ENCODE measurements at places on chromosomes 3 and 15.

- DNase-seq = no peak
Measured at GRCh38 chr15:65038836-65039235, 6.4 kb upstream of the SLC51B start.

DNA sequence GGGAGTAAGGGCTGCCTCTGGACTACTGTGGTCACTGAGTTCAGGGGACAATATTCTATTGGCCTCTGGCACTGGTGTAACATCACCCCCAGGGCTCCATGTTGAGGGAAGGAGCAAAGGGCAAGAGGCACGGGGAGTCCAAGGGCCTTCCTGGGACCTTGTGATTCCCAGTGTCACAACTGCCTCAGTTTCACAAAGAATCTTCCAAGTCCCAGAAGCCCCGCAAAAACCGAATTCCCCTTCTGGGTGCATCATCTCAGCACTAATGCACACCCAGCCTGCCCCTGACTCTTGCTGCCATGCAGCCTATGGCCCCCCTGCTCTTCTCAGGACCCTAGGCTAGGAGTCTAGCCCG lies 5.5 kb downstream of the AMOTL2 start:
- no peak for DNase-seq

GRCh38 chr15:93829115-93829870 lies 402.1 kb upstream of the MCTP2 start:
- no peak for DNase-seq

GRCh38 chr15:68415061-68415460 lies 16.9 kb downstream of the ITGA11 start:
- no peak for DNase-seq

- DNase-seq = no peak
Measured at GRCh38 chr3:154759966-154760365, 320.2 kb upstream of the MME start.

DNA sequence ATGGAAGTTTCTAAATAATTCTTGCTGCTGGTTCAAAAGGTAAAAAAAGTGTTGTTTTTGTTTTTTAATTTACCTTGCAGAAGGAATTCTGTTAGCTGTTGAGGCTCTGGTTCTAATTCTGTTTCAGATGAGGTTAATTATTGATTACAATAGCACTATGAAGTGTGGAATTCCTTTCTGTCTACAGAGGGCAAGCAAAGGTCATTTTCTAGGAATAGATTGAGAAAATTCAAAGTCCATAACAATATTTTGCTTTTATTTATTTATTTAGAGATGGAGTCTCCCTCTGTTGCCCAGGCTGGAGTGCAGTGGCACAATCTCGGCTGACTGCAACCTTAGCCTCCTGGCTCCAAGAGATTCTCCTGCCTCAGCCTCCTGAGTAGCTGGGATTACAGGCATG lies 789.6 kb downstream of the GRM7 start:
- DNase-seq = no peak

GRCh38 chr3:33064929-33065328 lies 32.0 kb downstream of the GLB1 start:
- peak; percentile 26 for DNase-seq

DNA sequence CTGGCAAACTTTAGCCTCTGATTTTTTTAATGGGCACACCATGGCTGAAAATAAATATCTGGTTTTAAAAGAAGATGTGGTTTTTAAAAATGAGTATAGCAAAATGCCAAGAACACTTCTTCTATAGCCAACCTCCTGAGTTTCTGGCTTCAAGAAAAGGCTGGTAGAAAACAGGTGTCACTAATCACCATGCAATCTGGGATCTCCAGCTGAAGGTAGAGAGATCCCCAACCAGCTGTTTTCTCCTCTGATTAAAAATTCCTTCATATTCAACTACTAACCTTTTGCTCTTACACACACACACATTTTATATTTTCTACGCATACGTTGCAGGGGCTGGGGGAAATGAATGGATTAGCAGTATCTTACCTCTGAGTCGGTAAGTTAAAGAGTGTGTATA lies 279.6 kb upstream of the ROBO2 start:
- no peak for DNase-seq

GRCh38 chr3:145889730-145890129 lies 271.3 kb downstream of the PLOD2 start:
- DNase-seq = no peak

GRCh38 chr15:63835211-63835568 lies 1.4 kb upstream of the HERC1 start:
- no peak for DNase-seq

DNA sequence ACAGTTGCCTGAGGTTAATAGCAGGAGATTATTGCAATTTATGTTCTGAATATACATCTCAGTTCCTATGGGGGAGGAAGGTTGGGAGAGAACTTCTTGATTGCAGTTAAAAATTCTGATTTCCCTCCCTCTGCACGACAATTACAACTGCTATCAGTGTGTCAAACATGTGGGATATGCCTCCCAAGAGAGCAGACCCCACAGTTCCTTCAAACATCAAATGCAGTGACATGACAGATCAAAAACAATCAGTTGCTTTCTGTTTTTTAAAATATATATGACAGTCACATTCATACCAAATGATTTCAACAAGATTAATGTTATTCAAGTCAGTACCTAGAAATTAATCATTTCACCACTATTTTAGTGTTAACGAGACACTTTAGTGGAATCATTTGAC lies 639.0 kb downstream of the EDEM1 start:
- no peak for DNase-seq

DNA sequence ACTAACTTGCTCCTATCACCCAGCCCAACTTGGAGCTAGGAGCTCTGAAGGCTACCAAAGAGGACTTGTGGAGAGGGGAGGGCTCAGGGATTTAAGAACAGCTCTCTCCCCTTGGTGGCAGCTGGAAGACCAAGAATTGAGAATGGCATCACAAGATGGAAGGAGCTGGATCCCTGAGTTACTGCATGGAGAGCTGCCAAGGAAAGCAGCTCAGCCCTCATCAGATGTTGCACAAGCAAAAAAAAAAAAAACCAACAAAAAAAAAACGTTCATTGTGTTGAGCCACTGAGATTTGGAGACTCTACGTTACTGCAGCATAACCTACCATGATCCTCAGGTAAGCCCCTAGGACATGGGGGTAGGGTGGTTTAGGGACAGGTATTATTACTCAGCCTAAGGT lies 41.0 kb downstream of the ITGB5 start:
- DNase-seq = no peak

DNA sequence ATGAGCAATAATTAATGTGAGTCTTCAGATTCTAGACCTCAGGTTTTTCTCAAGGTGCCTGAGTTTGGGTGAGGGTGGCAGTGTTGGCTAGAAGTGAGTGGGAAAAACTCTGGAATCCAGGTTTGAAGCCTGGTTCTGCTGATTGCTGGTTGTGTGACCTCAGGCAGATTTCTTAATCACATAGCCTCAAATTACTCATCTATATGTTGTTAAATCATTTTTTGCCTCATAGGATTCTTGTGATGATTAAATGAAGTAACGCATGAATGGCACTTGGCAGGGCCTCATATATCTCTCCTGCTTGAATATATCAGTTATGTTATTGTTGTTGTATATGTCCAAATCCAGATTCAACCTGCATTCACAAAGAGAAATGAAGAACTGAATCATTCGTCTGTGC lies 60.5 kb downstream of the NR2F2 start:
- no peak for DNase-seq

- no peak for DNase-seq
Measured at GRCh38 chr15:79161837-79162508, 71.4 kb upstream of the RASGRF1 start.

- DNase-seq = no peak
Measured at GRCh38 chr3:120364821-120365220, 15.7 kb upstream of the LRRC58 start.

- DNase-seq = no peak
Measured at GRCh38 chr3:28623106-28623505, 274.5 kb upstream of the AZI2 start.

DNA sequence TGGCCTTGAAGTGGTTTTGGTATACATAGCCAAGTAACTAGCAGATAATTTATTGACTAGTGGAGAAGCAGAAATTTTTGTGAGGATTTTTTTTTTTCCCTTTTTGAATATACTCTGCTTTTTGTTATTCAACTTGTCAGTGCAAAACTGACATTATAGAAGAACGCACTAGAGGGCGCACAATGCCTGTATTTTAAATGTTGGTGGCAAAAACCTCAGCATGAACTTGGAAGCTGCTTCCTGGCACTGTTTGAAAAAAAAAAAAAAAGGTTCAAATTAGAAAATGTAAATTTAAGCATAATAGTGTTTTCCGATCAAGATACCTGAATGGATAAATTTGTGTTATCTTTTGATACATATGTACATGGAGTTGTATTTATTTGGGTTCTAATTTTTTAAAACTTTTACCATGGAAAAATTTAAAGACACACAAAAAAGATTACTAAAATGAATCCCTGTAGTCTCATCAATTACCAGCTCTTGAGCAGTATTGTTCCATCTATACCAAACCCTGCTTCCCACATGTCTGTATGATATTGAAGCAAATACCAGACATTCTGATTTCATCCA lies 56.0 kb downstream of the SLC25A26 start:
- DNase-seq = peak; percentile 25

GRCh38 chr3:46092702-46093080 lies 65.4 kb upstream of the XCR1 start:
- DNase-seq = no peak

DNA sequence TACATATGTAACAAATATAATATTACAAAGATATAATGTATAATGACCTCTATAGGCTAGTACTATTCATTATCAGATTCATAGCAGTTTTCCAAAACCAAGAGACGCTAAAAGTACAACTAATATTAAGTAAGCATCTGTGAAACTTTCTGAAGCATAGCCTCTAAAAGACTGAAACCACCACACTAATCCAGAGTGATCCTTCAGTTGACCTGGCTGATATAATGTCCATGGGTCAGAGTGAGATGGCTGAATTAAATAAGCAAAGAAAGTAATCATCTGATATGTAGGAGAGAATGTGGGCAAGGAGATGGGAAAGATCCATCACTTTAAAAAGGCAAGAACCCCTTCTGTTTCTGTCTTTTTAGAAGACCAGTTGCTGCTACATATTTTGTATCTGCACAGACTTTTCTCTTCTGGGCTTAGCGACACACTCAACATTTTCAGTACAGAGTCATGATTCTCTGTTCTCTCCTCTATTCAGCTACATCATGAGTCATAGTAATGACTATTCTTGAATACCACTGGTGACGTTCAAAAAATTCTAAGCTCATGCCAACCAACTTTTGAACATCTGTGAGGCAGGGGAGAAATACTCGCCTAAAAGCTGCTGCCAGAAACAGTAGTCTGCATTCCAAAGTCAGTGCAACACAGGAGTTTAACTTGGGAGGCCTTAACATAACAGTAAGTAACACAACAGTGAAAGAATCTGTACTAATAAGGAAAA lies 149.6 kb downstream of the MAGI1 start:
- no peak for DNase-seq

- no peak for DNase-seq
Measured at GRCh38 chr3:107453504-107453903, 69.3 kb upstream of the BBX start.

DNA sequence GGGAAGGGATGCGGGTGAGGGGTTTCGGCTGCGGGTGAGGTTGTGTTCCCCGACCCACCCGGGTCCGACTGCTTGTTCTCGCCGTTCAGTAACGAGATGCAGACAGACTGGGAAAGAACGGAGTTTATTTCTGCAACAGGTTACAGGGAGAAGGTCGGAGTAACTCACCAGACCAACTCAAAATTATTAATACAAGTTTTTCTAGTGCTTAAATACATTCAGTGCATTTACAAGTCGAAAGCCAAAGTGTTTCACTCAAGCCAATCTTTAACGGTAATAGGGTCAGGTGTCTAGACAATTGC lies 492 bp upstream of the HIGD1A start:
- DNase-seq = no peak

DNA sequence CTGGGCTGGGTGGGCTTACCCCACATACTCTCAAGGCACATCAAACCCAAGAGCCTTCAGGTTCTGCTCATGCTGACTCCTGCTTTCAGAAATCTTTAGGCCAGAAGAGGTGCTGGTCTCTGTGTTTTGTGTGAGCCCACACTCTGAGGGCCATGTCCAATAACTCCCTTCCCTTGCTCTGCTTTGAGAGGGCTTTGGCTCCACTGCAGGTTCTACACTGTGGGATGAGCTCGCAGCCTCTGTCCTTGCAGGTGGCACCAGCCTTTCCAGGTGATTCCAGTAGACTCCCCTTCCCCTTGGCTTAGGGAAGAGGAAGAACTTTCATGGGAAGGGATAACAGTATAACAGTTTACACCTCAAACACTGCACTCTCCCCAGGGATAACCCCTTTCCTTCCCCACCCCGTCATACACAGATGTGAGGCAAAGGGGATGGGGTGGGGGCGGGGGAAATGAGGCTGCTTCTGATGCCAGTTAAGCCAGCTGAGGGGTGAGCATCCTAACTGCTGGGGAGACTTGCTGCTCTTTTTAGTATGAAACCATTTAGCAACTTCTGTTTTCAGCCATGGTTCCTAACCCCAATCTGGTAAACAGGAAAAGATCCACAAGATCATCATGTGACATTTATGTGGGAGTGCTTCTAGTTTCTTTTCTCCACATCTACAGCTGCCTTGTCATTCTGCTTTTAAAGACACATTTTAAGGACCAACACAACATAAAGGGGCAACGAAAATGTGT lies 262.4 kb downstream of the SLC9A9 start:
- no peak for DNase-seq

- no peak for DNase-seq
Measured at GRCh38 chr15:77772641-77773402, 140.1 kb upstream of the LINGO1 start.

DNA sequence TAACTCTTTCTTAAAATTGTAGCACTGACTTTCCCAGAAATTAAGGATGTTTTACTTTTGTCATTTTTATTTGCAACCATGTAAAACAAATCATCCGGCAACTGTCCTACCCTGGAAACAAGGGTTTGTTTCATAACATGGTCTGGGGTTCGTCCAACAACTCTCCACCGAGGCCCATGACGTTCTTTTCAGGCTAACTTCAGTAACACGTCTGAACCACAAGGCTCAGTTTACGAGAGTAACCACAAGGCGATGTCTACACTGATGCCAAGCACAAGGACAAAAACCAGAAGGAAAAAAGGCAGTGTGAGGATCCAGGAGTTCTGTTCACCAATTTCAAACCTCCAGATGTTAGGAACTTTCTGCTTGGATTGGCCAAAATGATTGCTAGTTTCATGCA lies 546.1 kb downstream of the NTRK3 start:
- DNase-seq = no peak

DNA sequence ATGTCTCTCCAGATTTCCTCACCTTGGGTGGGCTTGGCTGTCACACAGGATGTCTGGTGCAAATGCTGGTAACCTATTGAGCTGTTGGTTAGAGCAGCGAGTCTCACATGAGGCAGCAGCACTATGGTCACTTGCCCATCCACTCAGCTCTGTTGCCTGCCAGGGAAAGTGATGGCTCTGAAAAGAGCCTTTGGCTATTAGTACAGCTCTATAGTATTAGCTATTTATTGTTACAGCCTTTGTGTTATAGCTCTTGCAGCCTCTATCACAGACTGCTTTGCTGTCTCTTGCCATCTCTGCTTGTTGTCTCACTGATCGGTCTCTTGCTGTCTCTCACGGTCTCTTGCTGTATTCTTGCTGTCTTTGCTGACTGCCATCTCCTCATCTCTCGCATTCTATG lies 114.3 kb downstream of the MFSD1 start:
- DNase-seq = no peak

Measured in stimulated activated CD4-positive, alpha-beta T cell treated with anti-CD3 and anti-CD28 coated beads, Interleukin-4, amount 100 ng/mL, for 4 hours (primary cell).